Activated CD8-positive, alpha-beta T cell treated with anti-CD3 and anti-CD28 coated beads, Interleukin-2, amount 10 ng/mL, durations not matched to agents 7 days and 5 days (primary cell): ENCODE measurements at places on chromosomes 5 and 9. TPM values are rescaled to one million over a fixed set of nuclear protein-coding genes. Genes with fewer than 3 reads are reported as not detected.

OLFML2A gene
- total RNA-seq, result not detected

CNTNAP3 gene
- not detected for total RNA-seq

SOWAHA gene
- not detected for total RNA-seq

UAP1L1 gene
- total RNA-seq, result 63.1 TPM

PAX5 gene
- 0.34 TPM for total RNA-seq
